ENCODE measurements at places on chromosomes 12 and 14.

GRCh38 chr14:52950410-52950897 lies 396 bp downstream of the FERMT2 start:
- peak; percentile 49 for DNase-seq

DNA sequence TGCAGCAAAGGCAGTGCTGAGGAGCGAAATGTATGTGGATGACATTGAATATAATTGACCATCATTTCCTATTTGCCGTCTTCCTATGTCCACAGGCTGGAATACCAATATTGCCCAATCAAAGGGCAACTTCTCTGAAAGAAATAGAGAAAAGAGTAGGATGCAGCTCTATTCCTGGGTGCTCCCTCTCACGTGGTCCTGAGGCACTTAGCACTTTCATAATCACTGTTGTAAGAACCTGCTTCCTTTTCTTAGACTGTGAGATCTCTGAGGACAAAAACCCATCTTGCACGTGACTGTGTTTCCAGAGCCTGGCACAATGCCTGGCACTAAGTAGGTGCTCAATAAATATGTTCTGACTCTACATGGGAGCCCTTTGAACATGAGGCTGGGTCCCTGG lies 122.7 kb upstream of the CPM start:
- no peak for DNase-seq

DNA sequence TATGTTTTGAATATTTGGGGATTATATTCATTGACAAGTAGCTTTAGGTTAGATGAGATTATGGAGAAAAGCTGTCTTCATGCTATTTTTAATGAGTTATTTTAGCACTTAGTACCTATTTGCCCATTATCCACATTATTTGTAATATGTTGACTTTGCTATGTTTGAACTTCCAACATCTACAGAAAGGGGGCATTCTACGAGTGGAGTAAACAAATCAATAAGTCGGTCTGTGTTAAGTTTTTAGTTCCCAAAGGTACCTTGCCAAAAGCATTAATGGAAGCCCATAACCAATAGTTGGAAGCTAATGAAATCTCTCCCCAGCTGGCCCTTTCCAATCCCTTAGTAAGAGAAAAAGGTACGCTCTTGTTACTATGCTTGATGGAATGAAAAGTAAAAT lies 250.0 kb upstream of the E2F7 start:
- no peak for DNase-seq

- no peak for DNase-seq
These were observed 9.7 kb downstream of the CKB start for GRCh38 chr14:103512701-103513611.

DNA sequence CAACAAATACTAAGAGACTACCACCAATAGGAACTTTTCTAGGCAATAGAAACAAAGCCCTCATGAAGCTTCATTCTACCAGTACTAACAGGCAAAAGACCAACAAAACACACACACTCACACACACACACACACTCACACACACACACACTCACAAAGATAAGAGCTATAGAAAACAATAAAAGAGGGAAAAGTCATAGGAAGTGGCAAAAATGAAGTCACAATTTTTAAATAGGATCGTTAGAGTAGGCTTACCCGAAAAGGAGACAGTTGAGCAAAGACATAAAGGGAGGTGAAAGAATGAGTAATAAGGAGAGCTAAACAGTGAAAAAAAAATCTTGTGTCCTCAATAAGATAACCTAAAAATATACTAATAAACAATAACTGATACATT lies 66.5 kb downstream of the C2CD5 start:
- no peak for DNase-seq

DNA sequence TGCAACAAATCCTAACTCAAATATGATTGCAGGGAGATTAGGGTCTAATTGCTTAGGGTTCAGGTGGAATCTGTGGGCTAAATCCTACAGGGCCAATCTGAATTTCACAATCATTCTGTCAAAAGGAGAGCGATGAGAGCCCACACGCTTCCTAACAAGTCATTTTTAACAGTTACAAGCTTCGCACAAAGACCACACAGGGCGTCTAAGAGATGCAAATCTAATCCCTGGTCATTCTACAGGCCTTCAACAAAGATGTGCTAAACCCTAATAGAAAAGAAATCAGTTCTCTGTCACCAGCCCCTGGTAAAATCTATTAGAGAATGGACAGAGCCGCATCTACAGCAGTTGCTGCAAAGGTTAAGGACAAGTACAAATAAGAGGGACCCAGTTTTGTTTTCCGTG lies 15.3 kb downstream of the NKX2-1 start:
- no peak for DNase-seq

DNA sequence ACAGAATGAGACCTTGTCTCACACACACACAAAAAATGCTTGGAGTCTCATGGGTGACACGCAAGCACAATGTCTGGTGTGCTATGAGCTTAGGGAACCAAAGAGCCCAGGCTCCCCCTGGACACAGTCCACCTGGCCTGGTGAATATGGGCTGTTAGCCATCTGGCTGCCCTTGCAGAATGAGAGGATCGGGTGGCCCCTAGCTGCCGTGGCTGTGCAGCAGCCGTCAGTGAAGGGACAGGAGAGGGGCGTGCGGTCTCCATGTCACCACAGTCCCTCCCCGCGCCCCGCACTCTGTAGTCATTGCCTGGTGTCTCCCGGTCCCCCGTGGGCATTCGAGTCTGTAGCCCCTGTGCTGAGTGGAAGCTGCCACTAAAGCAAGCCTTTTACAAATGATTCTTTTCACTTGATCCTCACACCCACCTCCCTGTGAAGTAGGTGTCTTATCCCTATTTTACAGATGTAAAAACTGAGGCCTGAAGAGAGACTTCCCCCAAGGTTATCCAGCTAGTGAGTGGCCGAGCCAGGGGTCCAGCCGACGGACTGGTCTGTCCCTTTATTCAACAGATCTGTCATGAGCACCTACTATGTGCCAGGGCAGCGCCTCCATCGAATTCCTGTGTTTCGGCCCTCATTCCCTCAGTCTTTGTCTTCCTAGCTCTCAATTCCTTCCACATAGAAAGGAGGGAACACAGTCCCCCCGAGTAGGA lies 18.8 kb downstream of the MVK start:
- DNase-seq, result no peak

DNA sequence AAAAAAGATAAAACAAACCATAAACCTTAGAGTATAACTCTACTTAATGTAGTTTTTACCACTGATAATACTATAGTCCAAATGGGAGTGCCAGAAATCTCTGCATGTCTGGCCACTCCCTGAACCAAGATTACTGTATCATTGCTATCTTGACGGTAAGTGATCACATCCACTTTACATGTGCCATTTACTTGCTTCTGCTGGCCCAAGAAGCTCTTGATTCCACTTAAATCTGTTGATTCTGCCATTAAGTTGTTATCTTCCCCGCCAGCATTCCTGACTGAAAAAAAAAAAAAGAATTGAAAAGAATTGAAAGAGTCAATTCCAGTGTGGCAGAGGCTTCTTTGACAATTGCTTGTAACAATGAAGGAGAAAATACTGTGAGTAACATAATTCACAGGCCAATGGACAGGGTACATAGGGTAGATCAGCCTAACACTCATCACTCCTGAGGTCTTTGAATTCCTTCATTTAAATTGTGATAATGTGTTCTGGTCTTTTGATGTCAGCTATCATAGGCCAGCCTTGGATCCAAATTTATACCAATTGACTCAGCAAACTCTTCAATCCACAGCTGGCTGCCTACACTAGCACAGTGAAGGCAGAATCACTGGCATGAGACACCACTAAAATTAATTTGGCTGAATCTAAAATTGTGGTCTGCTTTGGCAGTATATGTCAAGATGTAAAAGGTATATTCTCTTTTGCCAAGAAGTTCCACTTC lies 665.2 kb upstream of the FLRT2 start:
- no peak for DNase-seq

- no peak for DNase-seq
These were observed 171.9 kb upstream of the KITLG start for GRCh38 chr12:88752183-88752582.

DNA sequence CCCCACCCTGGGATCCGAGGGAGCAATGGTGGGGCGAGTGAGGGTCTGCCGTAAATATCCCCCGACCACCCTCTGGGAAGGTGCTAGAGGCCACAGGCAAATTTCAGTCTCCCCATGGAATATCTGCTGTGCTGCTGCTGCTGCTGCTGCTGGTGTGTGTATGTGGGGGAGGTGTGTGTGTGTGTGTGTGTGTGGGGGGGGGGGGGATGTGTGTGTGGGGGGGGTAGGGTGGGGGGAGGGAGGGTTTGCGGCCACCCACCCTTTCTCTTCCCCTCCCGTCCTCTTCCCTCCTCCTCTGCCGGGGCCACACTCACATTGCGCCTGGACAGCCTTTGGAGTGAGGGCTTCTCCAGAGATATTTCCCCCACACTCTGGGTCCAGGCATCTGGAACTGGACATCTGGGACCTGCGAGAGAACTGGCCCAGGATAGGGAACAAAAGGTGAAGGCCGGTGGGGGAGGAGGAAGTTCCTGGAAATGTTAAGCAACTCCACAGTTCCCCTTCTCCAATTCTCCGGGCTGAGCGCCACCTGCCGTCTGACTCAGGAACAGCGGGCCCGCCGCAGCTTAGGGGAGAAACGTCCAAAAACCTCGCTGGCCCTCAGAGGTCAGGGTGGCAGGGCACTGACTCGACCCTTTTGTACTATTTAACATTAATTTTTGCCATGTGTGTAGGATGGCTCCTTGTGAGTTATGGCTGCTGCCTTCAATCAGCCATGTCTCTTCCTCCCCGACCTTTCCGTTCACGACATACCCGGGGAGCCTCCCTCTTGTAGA lies at the start of gene C1RL:
Gene C1RL (minus strand): TSS at position 419 of the 776 bp plus-strand sequence. CDS start 34 bp downstream, at position 385.
- peak; percentile 96 for DNase-seq

DNA sequence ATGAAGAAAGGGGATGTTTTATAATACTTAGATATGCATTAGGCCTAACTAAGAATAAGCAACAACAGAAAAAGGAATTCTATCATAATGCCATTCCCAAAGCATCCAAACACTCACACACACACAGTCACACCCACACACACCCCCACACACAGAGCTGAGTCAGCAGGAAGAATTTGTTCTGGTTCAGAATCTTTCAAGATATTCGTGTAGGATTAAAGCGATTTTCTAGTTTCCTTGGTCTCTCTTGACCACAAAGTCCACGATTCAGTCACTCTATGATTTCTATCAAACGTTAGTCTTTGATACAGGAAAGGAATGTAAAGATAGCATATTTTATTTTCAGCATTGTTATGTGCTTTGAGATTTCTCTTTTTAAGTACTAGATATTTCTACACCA lies 382.6 kb upstream of the DCN start:
- no peak for DNase-seq

- no peak for DNase-seq
These were observed 36.8 kb downstream of the SH2B3 start for GRCh38 chr12:111442301-111443045.

GRCh38 chr12:108046650-108047049 lies 82.4 kb upstream of the WSCD2 start:
- no peak for DNase-seq

GRCh38 chr14:51781381-51781780 lies 79.0 kb upstream of the GNG2 start:
- no peak for DNase-seq
